Activated naive CD4-positive, alpha-beta T cell treated with anti-CD3 and anti-CD28 coated beads for 36 hours (primary cell): ENCODE measurements at places on chromosomes 3 and 15. TPM values are rescaled to one million over a fixed set of nuclear protein-coding genes. Genes with fewer than 3 reads are reported as not detected.

CCDC33 gene
- not detected for total RNA-seq

PLA2G4E gene
- not detected for total RNA-seq

ROBO1 gene
- 0.20 TPM for total RNA-seq

CADPS gene
- not detected for total RNA-seq

KIF7 gene
- total RNA-seq, result 0.94 TPM

RBMS3 gene
- 1.1 TPM for total RNA-seq

DPPA2 gene
- not detected for total RNA-seq
